ENCODE measurements at places on chromosomes 1 and 21. TPM values are rescaled to one million over a fixed set of nuclear protein-coding genes. Genes with fewer than 3 reads are reported as not detected.

Gene NCDN
- 21.2 TPM for total RNA-seq

Gene TNFRSF18
- not detected for total RNA-seq

GRCh38 chr1:112253366-112253765, 142.6 kb upstream of the CTTNBP2NL start:
- H3K4me1 ChIP-seq: no peaks in the 10 kb centered on the region
- no peaks in the 10 kb centered on the region for H3K36me3 ChIP-seq

DNA sequence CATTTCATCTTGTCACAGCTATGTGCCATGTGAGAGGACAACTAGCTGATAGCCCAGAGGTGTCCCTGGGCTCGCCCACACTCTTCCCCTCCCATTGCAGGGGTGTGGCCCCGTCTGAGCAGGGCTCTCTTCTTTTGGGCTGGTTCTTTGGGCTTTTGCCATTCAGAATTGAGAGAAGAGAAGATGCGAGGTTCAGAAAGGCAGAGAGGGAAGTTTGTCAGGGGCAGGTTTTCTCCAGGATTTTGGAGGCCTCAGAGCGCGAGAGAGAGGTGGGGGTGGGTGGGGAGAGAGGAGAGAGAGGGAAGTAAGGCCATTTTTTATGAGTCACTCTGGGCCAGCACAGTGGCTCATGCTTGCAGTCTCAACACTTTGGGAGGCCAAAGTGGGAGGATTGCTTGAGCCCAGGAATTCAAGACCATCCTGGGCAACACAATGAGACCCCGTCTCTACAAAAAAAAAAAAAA, 5.2 kb downstream of the IFI6 start:
- H3K36me3 ChIP-seq: peaks cover 3% of the 10 kb centered on the region
- H3K4me1 ChIP-seq: peaks cover 8% of the 10 kb centered on the region
- H3K27ac ChIP-seq: no peak overlapping the region
- H3K27me3 ChIP-seq: no peaks in the 10 kb centered on the region
- DNase-seq: no peak

DNA sequence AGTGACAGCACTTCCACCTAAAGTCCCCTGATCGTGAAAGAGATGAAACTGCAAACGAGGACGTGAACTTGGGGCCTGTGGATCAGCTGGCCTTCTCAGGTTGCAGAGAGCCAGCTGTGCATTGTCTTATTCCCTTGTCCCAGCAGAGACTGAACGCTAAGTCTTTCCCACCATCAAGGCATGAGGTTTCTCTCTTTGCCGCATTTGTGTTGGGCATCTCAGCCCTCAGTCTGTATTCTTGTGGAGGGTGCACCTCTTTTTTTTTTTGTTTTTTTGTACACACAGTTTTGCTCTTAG, 71.4 kb downstream of the KIF26B start:
- no peak overlapping the region for H3K4me3 ChIP-seq
- H3K27ac ChIP-seq: no peak overlapping the region
- no peaks in the 10 kb centered on the region for H3K36me3 ChIP-seq

All from psoas muscle (tissue), 8 donors.